ENCODE measurements at places on chromosomes 5 and 9.

- DNase-seq, result no peak
Observed at GRCh38 chr9:27785714-27786100, 212.4 kb upstream of the C9orf72 start.

DNA sequence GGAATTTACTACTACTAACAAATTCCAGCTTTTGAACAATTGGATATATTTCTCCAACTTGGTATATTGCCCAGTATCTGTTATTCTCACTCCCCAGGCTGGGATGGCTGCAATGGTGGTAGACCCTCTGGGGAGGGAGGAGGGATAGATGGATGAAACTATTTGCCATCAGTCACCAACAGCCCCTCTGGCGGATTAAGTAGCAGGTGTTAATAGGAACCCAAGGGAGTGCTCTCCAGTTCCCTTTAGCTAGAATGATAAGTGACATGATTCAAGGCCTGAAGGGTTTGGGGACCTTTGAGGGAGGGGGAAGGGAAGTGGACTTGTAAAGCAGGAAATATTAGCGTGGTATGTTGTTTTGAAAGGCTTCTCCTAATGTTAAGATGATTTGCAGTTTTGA lies 824.0 kb upstream of the ARRDC3 start:
- DNase-seq, result no peak

DNA sequence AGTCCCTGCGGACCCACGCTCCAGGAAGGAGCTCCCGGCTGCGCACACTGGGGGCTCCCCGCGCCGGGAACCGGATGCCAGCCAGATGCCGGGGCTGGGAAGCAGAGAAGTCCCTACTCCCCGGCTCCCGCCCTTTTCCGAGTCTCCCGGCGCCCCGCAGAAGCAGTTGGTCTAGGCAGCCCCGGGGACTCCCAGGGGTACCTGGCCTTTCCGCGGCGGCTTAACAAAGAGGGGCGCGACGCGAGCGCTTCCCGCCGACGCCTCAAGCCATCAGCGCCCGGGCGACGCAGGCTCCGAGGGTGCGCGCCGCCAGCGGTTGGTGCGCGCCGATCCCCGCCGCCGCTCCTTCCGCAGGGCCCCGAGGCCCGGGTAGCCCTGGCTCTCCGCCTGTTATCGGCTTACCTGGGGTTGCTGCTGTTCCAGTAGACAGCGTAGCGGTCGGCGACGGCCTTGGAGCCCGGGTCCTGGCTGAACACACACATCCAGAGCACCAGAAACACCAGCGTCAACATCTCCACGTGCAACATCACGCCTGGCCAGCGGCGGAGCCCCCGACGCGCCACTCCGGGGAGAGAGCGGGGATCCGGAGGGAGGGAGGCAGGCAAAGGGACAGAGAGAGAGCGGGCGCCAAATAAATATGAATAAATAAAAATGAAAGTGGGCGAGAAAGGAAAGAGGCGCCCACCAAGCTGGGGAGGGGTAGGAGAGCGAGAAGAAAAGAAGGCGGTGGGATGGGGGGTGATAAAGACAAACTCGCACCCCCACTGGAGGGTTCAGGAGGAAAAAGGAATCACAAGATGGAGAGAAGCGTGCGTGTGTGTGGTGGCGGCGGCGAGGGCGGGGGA lies 428 bp downstream of the EFNA5 start:
- no peak for DNase-seq

DNA sequence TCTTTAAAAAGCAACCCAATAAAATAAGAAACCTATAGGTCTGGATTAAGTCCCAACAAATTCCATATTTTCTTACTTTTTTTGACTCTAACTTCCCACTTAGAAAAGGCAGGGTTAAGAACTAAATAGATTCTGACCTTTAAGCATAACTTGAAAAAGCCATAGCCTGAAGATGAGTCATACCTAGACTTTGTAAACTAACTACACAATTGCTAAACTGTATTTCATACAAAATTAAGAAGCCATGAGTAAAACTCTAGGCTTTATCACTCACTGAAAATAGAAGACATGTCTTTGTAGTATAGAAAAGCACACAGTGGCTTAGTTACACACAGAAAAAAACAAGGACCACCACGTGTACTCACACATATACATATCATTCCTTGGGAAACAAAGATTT lies 51.5 kb downstream of the MLLT3 start:
- no peak for DNase-seq

DNA sequence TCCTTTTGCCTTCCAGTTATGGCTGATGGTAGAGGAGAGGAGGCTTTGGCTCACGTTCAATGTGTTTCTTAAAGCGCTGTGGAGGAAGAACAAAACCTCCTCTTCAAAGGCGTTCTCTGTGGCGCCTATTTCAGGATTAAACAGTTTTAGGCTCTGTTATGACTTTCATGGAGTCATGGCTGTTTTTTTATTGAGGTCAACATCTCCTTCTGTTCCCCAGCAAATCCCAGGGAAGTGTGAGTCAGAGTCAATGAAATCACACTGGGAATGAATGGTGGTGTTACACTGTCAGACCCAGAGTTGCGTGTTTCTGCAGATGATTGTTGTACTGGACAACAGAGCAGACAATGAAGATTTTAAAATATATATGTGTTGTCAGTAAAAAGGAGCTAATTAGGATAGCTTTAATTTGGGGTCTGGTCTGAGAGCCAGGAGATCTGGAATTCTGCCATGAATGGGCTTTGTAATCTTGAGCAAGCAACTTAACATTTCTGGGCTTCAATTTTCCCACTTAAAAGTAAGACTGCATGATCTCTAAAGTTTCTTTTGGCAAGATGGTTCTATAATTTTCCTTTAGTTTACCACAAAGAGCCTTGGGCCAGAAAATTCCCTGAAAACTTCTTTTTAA lies 240.7 kb downstream of the CSNK1G3 start:
- DNase-seq, result no peak

All from CD4-positive, alpha-beta T cell treated with Interleukin-6 at 100 ng/mL for 8 hours (primary cell).